Astrocyte of the spinal cord (primary cell): ENCODE measurements at places on chromosomes 4 and X.
A peak's percentile ranks its signal among the peaks of the same experiment; 100 is the strongest.

DNA sequence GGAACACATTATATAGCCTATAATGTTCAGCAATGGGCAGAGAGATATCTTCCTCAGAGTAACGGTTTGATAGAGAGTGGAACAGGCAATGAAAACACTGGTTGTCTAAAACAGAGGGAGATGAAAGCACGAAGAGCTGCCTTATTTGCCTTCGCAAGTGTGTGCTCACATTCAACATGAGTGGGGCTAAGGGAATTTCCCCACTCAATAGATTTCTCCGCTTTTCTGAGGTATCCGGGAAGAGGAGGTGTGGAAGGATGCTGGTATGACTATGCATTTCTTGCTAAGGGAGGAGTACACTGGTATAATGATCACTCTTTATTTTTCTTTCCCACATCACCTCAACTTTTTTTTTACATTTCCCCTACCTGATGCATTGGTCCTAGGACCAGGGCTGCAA is 7.8 kb upstream of the GPR82 start:
- DNase-seq: no peak

DNA sequence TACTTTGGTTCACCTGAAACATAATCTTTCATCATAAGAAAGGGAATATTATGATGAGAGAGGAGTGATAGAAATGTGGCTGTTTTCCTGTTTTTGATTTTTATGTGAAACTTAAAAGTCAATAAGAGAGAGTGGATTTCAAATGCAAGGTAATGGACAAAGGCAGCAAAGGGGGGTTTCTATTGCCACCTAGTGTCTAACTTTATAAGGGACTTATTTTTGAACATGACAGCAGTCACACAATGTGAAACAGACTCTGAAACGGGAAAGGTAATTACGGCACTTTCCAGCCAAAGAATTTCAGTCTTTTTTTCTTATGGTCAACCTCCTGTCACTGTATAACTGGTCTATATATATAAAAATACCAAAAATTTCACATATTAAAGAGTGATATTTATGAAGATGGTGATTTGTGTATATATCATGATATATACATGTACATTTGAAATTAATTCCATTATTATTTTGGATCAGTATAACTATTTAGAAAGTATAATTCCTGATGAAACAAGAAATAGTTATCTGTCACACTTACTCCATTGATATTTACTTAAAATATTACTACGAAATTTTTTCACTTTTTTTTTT is 127.1 kb downstream of the FBXO8 start:
- peak; percentile 58 for DNase-seq

DNA sequence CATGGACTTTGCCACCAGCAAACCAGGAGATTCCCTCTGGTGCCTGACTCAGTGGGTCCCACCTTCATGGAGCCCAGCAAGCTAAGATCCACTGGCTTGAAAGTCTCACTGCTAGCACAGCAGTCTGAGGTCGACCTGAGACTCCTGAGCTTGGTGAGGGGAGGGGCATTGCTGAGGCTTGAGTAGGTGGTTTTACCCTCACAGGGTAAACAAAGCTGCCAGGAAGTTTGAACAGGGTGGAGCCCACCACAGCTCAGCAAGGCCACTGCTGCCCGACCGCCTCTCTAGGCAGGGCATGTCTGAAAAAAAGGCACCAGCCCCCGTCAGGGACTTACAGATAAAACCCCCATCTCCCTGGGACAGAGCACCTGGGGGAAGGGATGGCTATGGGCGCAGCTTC is 28.1 kb downstream of the FAM9A start:
- DNase-seq: no peak

- no peak for DNase-seq
Observed at GRCh38 chrX:28180096-28180495, 198.8 kb upstream of the DCAF8L1 start.

GRCh38 chrX:128078545-128078944 is 26.3 kb upstream of the ACTRT1 start:
- DNase-seq: no peak

- DNase-seq: no peak
Observed at GRCh38 chr4:111977419-111977965, 167.8 kb upstream of the FAM241A start.

DNA sequence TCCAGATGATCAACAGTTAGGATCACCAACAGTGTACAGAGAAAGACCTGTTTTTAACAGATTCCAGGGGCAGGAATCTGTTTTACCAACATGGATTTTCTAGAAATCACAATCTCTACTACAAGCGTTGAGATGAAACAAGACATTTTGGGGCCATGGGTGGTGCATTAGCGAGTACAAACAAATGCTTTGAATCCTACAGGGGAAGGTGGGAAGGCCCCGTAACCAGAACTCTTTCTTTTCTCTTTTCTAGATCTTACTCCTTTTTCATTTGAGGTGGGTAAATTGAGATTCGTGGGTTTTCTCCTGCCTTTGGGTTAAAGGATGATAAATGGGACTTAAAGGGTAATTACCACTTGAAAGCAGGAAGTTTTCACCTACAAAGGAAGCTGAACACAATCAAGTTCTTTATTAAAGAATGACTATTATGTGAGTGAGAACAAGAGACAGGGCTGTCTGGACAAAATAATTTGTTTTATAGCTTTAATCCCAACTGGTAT is 189.9 kb upstream of the ANXA3 start:
- DNase-seq: no peak

DNA sequence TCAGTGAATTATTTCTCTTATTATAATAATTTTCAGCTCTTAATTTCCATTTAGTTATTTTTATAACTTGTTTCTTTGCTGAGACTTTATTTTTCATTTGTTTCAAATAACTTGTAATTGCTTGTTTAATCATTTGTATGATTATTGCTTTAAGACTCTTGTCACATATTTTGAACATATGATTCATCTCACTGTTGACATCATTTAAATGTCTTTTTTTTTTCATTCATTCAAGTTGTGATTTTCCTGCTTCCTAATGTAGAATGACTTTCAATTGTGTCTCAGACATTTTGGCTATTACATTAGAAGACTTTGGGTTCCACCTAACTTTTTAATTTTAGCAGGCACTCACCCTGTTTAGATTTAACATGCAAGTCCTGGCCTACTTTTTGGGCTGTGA is 234.8 kb upstream of the DIPK2B start:
- no peak for DNase-seq

GRCh38 chr4:26346203-26346620 is 25.4 kb downstream of the RBPJ start:
- DNase-seq: no peak

DNA sequence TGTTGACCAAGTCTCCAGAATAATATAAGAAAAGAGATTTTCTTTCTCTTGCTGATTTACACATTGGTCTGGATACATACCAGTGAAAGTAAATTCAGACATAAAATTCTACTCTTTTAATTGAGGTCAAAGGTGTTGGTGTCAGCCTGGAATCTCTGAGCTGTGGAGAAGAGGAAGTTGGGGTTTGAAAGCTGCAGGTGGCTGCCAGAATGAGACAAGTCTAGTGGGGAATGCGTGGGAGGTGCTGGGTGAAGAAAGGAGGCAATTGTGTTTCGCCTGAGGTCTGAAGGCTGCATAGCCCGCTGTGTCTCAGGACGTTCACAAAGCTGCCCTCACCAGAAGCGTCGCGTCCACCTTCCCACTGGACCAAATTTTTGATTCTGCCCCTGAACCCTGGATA is 31.2 kb downstream of the PHEX start:
- DNase-seq: no peak

DNA sequence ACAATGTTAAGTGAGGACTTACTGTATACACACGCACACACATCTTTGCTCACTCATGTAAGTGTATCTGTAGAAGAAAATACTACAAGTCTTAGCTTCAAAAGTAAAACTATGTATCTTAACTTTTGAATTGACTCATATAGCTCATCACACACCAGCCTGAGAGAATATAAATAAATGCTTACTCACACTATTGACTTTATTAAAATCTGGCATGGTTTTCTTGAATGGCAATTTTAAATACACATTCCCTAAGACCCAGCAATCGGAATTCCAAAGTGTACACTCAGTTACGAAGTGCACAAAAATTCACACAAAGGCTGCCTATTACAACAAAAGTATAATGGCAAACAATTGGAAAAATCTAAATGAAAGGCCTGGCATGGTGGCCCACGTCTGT is 2.0 kb downstream of the ERCC6L start:
- no peak for DNase-seq

- no peak for DNase-seq
Observed at GRCh38 chr4:3288571-3289094, 4.2 kb upstream of the RGS12 start.

DNA sequence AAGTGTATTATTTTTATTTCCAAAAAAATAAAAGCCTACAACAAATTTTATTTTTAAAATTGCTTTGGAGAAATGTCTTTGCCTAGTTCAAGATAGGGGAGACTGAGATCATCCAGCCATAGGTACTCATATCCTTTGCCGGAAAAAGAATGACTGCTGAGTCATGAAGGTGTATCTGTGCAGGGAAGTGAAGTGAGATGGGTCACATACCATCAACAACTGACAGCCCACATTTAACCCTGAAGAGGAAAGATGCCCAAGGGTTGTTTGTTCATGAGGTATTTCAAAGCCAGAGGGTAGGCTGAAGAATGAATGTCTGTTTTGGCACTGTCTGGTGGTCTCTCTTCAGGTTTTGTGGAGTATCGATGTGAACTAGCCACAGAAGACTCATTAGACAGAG is 106.7 kb upstream of the TTC29 start:
- DNase-seq: no peak

DNA sequence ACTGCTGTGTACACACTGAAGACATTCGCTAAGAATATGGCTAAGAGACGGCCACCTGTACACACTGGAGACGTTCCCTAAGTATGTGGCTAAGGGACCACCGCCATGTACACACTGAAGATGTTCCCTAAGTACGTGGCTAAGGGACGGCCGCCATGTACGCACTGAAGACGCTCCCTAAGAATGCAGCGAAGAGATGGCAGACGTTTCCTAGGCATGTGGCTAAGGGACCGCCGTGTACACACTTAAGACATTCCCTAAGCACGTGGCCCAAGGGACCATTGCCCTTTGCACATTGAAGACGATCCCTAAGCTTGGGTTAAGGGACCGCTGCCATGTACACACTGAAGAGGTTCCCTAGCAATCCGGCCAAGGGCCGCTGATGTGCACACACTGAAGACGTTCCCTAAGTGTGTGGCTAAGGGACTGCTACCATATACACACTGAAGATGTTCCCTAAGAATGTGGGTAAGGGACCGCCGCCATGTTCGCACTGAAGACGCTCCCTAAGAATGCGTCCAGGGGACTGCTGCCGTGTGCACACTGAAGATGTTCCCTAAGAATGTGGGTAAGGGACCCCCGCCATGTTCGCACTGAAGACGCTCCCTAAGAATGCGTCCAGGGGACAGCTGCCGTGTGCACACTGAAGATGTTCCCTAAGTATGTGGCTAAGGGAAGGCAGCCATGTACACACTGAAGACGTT is 36.7 kb downstream of the DHRSX start:
- peak; percentile 14 for DNase-seq

DNA sequence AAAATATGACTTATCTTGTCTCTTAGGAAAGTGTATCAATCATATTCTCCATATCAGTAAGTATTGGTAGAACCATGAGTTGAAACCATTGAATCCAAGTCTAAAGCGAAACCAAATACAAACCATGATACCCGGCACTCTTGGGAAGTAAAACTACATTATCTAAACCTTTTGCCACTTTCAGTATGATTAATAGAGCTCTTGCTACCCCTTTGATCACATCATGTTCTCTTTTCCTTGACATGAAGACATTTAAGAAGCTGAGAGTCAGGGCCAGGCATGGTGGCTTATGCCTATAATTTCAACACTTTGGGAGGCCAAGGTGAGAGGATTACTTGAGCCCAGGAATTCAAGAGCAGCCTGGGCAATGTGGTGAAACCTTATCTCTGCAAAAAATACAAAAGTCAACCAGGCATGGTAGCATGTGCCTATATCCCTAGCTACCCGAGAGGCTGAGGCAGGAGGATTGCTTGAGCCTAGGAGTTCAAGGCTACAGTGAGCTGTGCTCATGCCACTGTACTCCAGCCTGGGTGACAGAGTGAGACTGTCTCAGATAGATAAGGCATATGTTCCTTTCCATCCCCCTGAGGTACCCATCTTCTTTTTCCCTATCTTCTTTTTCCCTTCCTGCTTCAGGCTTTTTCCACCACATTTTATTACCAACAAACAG is 45.4 kb downstream of the CEP135 start:
- no peak for DNase-seq

- peak; percentile 93 for DNase-seq
Observed at GRCh38 chr4:144820728-144821085, 174.8 kb downstream of the HHIP start.

DNA sequence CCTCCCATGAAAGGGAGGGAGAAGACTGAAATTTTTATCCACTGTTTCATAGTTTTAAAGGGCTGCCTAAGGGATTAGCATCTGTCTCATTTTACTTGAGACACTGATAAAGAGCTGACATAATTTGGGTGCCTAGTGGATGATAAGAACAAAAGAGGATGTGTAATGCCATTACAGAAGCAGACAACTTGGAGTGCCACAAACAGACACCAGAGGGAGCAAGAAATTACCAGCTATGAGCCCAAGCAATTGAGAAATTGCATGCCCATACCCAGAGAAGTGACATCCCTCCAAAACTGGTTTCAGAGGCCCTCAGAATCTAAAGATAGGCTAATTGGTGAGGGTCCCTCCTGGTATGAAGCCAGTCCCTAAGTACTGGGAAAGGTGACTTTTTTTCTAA is 38.5 kb upstream of the POU3F4 start:
- DNase-seq: peak; percentile 8

DNA sequence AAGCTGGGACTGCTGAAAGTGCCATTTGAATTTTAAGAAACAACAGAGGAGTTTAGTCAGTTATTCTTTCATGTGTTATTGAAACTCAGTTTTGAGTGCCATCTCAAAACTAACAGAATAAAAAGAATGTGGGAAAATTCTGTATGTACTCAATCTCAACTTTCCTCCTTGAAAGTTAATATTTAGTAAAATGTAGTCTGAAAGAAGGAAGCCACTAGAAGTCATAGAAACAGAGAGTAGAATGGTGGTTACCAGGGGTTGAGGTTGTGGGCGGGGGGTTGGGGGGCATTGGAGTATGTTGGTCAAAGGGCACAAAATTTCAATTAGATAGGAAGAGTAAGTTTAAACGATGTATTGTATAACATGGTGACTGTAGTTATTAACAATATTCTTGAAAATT is 628.3 kb upstream of the MAGEB2 start:
- no peak for DNase-seq

DNA sequence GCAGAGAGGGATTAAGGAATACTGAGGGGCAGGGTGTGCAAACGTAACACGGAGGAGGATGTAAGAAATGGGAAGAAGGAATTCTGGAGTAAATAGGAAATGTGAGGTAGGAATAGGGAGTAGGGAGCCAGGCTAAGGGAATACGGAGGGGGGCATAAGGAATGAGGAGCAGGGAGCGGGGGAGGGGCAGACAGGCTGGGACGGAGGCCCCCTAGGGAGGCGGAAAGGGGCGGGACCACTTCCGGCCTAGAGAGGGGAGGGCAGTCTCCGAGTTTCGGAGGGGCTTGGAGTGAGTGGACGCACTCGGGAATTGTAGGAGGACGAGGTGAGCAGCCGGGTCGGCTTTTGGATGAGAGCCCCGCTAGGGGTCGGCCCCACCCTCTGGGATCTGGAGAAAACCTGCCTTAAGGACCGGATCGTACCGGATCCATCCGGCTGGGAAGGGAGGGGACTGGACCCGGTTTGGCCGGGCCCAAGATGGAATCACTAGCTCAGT is 612 bp downstream of the MAGED2 start:
- DNase-seq: no peak

GRCh38 chr4:180664766-180665368 is 1578.3 kb upstream of the TENM3 start:
- DNase-seq: peak; percentile 88
